Hematopoietic multipotent progenitor cell treated with erythropoietin and hydrocortisone succinate and interleukin-3 and kit ligand, for 17 days (in vitro differentiated cells): ENCODE measurements at places on chromosomes 7 and 10.

DNA sequence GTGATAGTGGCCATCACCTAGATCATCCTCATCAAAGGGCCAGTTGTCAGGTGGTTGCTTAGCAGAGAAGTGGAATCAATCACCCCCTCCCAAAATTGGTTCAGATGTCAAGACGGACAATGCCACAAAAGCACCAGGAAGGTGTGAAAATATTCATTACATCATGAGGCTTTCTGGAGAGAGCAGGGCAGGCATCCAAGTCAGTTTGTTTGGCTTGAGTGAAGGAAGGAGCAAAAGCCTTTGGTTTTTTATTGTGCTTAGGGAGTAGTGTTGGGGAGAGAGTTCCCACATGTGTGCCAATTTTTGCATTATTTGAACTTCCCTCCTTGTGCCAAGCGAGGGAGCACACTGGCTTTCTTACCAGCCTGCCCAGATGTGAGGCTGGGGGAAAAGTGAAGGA, 1082.9 kb downstream of the LRMDA start:
- DNase-seq, result no peak

- peak; percentile 53 for DNase-seq
These were observed 34.1 kb downstream of the LRRC20 start for GRCh38 chr10:70348228-70348850.

- no peak for DNase-seq
These were observed 50.6 kb downstream of the MGMT start for GRCh38 chr10:129517680-129518057.

GRCh38 chr10:72483471-72483870, 128.8 kb upstream of the DNAJB12 start:
- no peak for DNase-seq

GRCh38 chr7:130148561-130148960, 56.6 kb downstream of the TMEM209 start:
- no peak for DNase-seq
